Astrocyte (in vitro differentiated cells and primary cell): ENCODE measurements at places on chromosomes 16 and 17. TPM values are rescaled to one million over a fixed set of nuclear protein-coding genes. Genes with fewer than 3 reads are reported as not detected.

The CCL1 gene
- total RNA-seq, result not detected in 2 replicates

The KRTAP4-4 gene
- total RNA-seq, result not detected in 2 replicates

The HBA2 gene
- total RNA-seq, result 1.4 TPM in 1 of 2 replicates, not detected in the other

The COL1A1 gene
- total RNA-seq, result 12,796 and 18,656 TPM in 2 replicates

DNA sequence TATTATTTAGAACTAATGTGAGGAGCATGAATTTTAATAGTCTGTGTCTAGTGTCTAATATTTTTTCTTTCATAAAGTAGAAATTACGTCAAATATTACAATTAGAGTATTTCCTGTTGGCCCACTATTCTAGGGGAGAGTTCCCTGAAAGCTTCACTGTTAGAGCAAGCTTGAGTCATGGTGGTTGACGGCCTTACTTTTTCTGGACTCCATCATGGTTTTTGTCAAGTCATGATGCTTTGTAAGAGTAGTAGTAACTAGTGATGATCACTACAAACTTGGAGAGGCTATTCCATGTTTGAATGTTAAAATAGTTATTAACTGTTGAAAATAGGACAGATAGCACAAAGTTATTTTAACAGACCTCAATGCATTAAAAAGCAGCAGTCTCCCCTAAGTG is 1.7 kb downstream of the PSMD11 start:
- H3K27ac ChIP-seq, result peak overlapping the region; percentile 96
- H3K4me3 ChIP-seq, result peak overlapping the region; percentile 96
- no peaks in the 10 kb centered on the region for H3K27me3 ChIP-seq
- peaks cover 11% of the 10 kb centered on the region for H3K4me1 ChIP-seq
- DNase-seq, result peak; percentile 51

GRCh38 chr17:70912716-70913485 is 743.6 kb downstream of the KCNJ2 start:
- H3K27me3 ChIP-seq, result no peaks in the 10 kb centered on the region
- H3K36me3 ChIP-seq, result no peaks in the 10 kb centered on the region
- H3K4me3 ChIP-seq, result no peak overlapping the region

GRCh38 chr17:78555746-78556401 is 21.3 kb downstream of the DNAH17 start:
- no peak for DNase-seq
- peaks cover 11% of the 10 kb centered on the region for H3K4me1 ChIP-seq
- H3K36me3 ChIP-seq, result no peaks in the 10 kb centered on the region
- H3K27me3 ChIP-seq, result no peaks in the 10 kb centered on the region
- no peak overlapping the region for H3K27ac ChIP-seq

- no peaks in the 10 kb centered on the region for H3K4me1 ChIP-seq
- DNase-seq, result no peak
- H3K4me3 ChIP-seq, result no peak overlapping the region
- no peaks in the 10 kb centered on the region for H3K36me3 ChIP-seq
- H3K27me3 ChIP-seq, result no peaks in the 10 kb centered on the region
These were observed 6.3 kb upstream of the KRT13 start for GRCh38 chr17:41511716-41512115.

- H3K27me3 ChIP-seq, result peaks cover 2% of the 10 kb centered on the region
- no peak for DNase-seq
- no peaks in the 10 kb centered on the region for H3K36me3 ChIP-seq
- H3K4me3 ChIP-seq, result no peak overlapping the region
These were observed 12.9 kb upstream of the TEKT3 start for GRCh38 chr17:15354256-15354655.

DNA sequence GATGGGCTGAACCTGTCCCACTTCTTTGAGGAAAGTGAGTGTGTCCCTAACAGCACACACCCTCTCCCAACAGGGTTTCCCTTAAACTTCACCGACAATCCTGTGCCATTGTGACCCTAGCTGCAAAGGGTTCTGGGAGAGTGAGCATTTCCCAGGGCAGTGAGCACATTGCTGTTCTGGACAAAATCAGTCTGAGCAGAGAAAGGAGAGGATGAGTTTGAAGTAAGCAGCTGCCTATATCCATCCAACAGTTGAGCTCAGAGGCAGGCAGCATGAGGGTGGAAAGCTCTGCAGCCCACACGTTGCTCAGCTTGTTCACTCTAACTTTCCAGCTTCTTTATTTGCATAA is 296.5 kb upstream of the MAF start:
- no peak overlapping the region for H3K27ac ChIP-seq
- peaks cover 8% of the 10 kb centered on the region for H3K4me1 ChIP-seq
- no peaks in the 10 kb centered on the region for H3K36me3 ChIP-seq
- H3K27me3 ChIP-seq, result no peaks in the 10 kb centered on the region

GRCh38 chr16:26672206-26672605 is 394.5 kb upstream of the C16orf82 start:
- no peaks in the 10 kb centered on the region for H3K36me3 ChIP-seq
- no peaks in the 10 kb centered on the region for H3K27me3 ChIP-seq
- DNase-seq, result no peak
- no peak overlapping the region for H3K4me3 ChIP-seq

DNA sequence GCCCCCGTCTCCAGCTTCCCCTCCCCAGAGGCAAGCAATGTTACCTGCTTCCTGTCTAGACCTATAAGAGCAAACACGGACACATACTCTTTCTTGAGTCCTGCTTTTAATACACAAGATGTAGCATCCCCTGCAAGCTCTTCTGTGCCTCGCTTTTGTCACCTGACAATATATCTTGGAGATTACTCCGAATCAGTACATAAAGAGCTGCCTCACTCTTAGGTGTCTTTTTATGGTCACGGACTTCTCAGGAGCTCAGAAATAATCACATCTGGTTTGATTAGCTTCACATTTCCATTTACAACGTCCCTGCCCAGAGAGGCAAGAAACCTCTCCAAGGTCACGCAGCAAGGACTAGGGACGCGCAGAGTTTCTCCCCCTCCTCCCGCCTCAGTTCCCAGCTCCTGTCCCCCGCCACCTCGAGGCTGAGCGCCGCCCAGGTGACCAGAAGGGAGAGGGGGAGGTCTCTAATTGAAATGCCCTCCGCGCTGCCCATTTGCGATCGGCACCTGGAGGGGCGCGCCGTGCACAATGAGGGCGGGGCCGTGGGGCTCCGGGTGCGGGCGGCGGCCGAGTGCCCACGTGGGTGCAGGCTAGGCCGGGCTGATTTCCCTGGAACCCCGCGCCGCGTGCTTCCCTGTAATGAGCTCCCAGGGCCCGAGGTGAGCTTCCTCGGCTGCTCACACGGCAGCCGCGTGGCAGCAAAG is 13.8 kb upstream of the SEZ6 start:
- no peak overlapping the region for H3K4me3 ChIP-seq
- DNase-seq, result no peak
- no peak overlapping the region for H3K27ac ChIP-seq
- H3K27me3 ChIP-seq, result peaks cover 83% of the 10 kb centered on the region

DNA sequence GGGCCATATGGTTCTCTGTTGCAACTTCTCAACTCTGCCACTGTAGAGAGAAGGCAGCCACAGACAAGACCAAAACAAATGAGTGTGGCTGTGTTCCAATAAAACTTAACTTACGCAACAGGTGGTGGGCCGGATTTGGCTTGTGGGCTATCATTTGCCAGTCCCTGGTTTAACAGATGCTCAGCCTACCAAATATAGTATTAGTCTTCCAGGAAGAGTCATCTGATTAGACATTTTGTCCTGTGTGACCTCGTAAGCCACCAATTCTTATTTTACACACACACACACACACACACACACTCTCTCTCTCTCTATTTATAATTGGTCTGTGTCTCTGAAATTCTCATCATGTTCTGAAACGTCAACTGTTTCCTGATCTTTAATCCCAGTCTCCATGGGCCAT is 245.9 kb downstream of the XYLT1 start:
- no peak overlapping the region for H3K4me3 ChIP-seq
- H3K27ac ChIP-seq, result no peak overlapping the region
- peaks cover 3% of the 10 kb centered on the region for H3K36me3 ChIP-seq
- peak; percentile 88 for DNase-seq
- H3K4me1 ChIP-seq, result peaks cover 14% of the 10 kb centered on the region

- H3K27me3 ChIP-seq, result no peaks in the 10 kb centered on the region
- H3K36me3 ChIP-seq, result peaks cover 13% of the 10 kb centered on the region
These were observed 17.0 kb downstream of the SLC38A10 start for GRCh38 chr17:81277946-81278693.

- H3K4me1 ChIP-seq, result peaks cover 11% of the 10 kb centered on the region
- no peak overlapping the region for H3K4me3 ChIP-seq
- DNase-seq, result peak; percentile 83
- peak overlapping the region; percentile 52 for H3K27ac ChIP-seq
These were observed 9.2 kb downstream of the CDIP1 start for GRCh38 chr16:4529085-4530060.

- H3K36me3 ChIP-seq, result no peaks in the 10 kb centered on the region
- peak; percentile 31 for DNase-seq
- peaks cover 39% of the 10 kb centered on the region for H3K27me3 ChIP-seq
- no peak within 1 kb of the TSS for H3K27ac ChIP-seq
- peak within 1 kb of the TSS; percentile 28 for H3K4me3 ChIP-seq
- peaks cover 16% of the 10 kb centered on the region for H3K4me1 ChIP-seq
These were observed at the start of gene RTN4RL1 for GRCh38 chr17:2025220-2025621. Gene RTN4RL1 (minus strand): TSS chr17:2025334. CDS start chr17:2024865, 469 bp downstream.

DNA sequence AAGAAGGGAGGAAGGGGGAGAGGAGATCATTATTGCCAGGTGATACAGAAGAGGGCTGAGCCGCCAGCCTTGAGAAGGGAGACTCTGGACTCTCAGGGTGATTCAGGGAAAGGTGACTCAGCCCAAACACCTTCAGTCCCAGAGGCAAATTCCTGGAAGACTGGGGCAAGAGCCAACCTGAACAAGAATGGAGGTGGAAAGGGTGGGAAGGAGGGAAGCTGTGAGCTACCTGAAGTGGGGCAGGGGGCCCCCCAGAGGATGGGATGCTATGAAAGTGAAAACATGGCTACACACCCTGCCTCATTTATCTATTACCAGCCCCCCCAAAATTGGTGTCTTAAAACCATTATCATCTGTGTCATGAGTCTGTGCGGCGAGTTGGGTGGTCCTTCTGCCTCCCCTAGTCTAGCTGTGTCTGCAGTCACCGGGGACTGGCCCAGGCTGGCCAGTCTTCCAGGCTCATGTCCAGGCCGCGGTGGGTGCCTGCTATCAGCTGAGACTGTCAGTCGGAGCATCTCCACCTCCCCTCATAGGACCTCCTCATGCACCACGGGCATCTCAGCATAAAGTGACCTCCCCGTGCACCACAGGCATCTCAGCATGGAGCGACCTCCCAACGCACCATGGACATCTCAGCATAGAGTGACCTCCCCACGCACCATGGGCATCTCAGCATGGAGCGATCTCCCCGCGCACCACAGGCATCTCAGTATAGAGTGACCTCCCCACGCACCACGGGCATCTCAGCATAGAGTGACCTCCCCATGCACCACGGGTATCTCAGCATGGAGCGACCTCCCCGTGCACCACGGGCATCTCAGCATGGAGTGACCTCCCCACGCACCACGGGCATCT is 3.2 kb upstream of the SLC47A2 start:
- H3K4me1 ChIP-seq, result no peaks in the 10 kb centered on the region
- no peak overlapping the region for H3K4me3 ChIP-seq
- no peak overlapping the region for H3K27ac ChIP-seq
- no peak for DNase-seq
- peaks cover 4% of the 10 kb centered on the region for H3K27me3 ChIP-seq

- H3K27ac ChIP-seq, result no peak overlapping the region
- H3K36me3 ChIP-seq, result no peaks in the 10 kb centered on the region
- DNase-seq, result no peak
- H3K27me3 ChIP-seq, result no peaks in the 10 kb centered on the region
- peaks cover 85% of the 10 kb centered on the region for H3K4me1 ChIP-seq
These were observed 10.9 kb downstream of the RARA start for GRCh38 chr17:40319651-40320540.

DNA sequence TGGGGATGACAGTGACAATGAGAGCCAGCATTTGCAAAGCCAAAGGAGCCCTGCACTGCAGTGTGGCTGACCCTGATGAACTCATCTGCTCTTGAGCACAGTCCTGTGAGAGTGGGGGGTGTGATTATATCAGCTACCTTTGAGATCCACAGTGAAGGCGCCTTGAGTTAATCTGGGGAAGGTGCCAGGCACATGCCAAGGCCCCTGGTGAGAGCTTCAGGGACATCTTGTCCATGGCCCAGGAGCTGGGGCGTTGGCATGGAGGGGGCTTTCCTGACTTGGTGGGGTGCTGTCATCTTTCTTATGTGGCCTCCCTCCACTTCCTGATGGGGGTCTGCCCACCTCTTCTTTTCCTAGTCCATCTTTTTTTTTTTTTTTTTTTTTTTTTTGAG is 86.5 kb downstream of the SNX29 start:
- no peaks in the 10 kb centered on the region for H3K36me3 ChIP-seq
- H3K27ac ChIP-seq, result peak overlapping the region; percentile 51
- peaks cover 17% of the 10 kb centered on the region for H3K4me1 ChIP-seq
- DNase-seq, result no peak
- no peak overlapping the region for H3K4me3 ChIP-seq
- no peaks in the 10 kb centered on the region for H3K27me3 ChIP-seq

- no peak overlapping the region for H3K4me3 ChIP-seq
- no peak for DNase-seq
- H3K27ac ChIP-seq, result no peak overlapping the region
- H3K27me3 ChIP-seq, result no peaks in the 10 kb centered on the region
- H3K4me1 ChIP-seq, result no peaks in the 10 kb centered on the region
These were observed 10.8 kb downstream of the MRPS23 start for GRCh38 chr17:57838857-57839570.

GRCh38 chr17:11578998-11579397 is 19.3 kb upstream of the DNAH9 start:
- H3K4me3 ChIP-seq, result no peak overlapping the region
- H3K27me3 ChIP-seq, result no peaks in the 10 kb centered on the region
- H3K27ac ChIP-seq, result no peak overlapping the region
- H3K4me1 ChIP-seq, result no peaks in the 10 kb centered on the region
- no peak for DNase-seq

- no peak overlapping the region for H3K27ac ChIP-seq
- peak; percentile 59 for DNase-seq
- peaks cover 3% of the 10 kb centered on the region for H3K4me1 ChIP-seq
- no peak overlapping the region for H3K4me3 ChIP-seq
- H3K36me3 ChIP-seq, result no peaks in the 10 kb centered on the region
- no peaks in the 10 kb centered on the region for H3K27me3 ChIP-seq
These were observed 30.9 kb upstream of the CRYBA1 start for GRCh38 chr17:29215717-29216116.

DNA sequence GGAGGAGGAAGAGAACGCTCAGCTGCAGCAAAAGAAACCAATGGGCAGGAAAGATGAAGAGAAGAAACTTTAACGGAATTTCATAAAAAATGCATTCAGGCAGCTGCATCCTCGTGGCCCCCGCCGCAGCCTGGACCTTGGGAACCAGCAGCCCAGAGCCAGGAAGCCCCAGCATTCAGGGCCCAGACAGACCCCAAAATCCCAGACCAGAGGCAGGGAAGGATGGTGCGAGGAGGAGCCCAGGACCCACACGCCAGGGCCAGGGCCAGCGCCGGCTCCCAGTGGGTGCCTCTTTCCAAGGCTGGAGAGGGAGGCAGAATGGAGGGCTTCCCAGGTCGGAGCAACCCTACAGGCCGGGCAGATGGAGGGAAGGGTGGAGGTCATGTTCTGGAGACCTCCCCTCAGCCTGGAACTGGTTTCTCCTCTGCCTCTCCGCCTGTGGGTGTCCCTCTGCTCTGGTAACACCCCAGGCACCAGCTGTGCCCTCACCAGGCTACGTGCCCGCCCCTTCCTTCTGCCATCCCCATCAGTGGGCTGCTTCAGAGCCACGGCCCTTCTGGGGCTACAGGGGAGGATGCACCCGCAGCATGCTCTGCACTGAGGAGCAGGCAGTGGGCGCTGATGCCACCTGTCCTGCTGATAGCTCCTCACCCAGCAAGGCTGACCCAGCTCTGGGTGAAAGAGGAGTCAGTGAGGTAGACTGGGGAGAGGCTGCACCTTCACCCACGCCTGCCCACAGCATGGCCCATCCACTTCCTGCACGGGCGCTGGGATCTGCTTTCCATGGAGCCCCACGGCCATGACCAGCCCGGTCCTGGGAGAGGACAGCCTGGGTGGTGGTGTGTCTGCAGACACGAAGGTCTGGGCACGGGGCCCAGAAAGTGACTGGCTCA is 1.2 kb upstream of the MIF4GD start:
- peak overlapping the region; percentile 72 for H3K4me3 ChIP-seq
- no peaks in the 10 kb centered on the region for H3K27me3 ChIP-seq
- H3K4me1 ChIP-seq, result peaks cover 37% of the 10 kb centered on the region
- no peak overlapping the region for H3K27ac ChIP-seq
- no peak for DNase-seq
